ENCODE measurements at places on chromosomes 1 and 21.
A peak's percentile ranks its signal among the peaks of the same experiment; 100 is the strongest.

- no peak for DNase-seq
Observed at GRCh38 chr1:170032531-170033280, 41.8 kb downstream of the KIFAP3 start.

GRCh38 chr1:153728305-153729066, 636 bp downstream of the INTS3 start:
- peak; percentile 25 for DNase-seq

- peak; percentile 2 for DNase-seq
Observed at GRCh38 chr21:45971616-45972352, 9.8 kb upstream of the COL6A1 start.

DNA sequence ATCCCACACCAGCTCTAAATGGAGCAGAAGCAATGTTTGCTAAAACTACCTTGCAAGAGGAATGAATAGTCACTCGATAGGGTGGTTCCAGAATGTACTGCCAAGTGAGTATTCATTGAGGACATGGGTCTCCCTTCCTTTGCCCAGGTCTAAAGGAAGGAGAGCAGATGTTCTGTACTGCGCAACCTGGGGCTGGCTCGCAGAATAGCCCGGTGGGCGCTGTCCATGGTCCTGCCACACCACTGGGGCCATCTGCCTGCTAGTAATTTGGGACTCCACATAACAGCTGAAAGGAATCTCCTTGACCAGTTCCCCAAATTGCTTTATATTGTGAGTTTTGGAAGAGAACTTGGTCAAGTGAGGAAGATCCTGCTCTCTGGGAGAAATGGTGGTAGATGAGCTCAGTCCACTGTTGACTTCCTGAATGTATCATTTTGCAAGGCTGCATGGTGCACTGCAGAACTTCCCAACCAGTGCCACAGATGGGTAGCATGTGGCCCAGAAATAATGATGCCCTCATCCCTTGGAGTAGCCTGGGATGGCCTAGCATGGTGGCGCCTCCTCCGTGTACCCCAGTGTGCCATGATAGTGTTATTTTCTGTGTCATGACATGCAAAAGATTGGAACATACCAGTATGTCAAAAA, 5.7 kb downstream of the SLC6A17 start:
- peak; percentile 63 for DNase-seq

DNA sequence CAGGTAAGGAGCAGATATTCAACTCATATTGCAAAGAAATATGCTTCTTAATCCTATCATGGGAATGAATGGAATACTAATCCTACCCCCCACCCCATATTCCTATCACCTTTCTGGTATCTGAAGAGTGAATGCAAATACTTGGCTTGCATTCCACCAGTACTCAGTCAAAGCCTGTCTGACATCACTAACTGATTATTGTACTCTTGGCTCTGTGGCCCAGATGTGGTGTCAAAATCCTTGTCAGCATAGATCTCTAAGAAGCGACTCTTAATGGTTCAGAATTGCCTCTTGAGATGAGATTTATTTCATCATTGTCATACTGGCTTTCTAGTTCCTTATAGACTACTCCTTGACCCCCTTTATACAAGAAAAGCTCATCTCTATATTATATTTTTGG, 604.6 kb downstream of the ADGRL2 start:
- no peak for DNase-seq

DNA sequence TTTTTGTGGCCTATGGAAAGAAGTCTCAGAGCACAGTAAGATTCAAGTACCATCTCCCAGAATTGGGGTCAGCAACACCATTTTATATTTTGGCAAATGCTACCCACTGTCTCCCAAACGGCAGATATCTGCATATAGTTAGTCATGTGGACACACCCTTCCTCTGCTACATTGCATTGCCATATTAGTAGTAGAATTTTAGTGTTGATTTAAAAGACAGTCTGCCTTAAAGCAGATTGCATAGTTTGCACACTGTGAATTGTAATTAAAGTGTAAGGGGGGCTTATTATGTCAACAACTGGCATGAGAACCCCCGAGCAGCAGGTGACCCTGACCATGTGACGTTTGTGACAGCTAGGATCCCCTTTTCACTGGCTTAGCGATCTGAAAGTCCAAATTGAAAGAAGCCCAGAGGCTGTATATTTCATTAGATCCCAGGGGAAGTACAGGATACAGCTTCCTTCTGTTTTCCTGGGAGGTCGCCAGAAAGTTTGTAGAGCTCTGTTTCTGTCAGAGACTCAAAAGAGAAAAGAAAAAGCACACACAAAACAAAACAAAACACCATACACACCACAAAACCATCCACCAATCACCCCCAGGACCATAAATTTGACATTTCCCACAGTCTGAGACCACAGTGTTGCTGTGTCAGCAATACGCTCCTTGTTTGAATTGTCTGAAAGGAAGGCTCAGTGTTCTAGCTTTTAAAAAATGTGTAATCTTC, 172.4 kb downstream of the NFIA start:
- no peak for DNase-seq

DNA sequence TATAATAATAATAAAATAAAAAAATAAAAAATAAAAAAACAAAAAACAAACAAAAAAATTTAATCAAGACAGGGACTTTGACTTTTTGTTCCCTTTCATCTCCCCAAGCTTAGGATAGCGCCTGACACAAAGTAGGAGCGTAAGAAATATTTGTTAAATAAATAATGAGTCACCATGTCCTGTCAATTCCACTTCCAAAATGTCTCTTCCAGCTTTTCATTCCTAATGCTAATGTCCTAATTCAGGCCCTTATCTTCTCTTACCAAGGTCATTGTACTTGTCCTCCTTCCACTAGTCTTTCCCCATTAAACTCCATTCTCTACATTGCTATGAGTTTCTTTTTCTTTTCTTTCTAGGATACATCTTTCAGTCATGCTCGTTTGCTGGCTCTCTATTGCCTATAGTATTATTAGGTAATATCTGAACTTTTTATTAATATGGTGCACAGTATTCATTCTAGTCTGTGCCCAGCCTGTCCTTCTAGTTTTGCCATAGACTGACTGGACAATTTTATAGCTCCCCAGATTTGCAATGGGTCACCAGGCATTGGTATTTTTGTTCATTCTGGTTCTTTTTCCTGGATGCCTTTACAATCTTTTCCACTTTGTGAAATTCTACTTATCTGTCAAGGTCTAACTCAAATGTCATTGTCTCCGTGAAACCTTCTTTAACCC, 11.4 kb downstream of the NEXN start:
- no peak for DNase-seq

DNA sequence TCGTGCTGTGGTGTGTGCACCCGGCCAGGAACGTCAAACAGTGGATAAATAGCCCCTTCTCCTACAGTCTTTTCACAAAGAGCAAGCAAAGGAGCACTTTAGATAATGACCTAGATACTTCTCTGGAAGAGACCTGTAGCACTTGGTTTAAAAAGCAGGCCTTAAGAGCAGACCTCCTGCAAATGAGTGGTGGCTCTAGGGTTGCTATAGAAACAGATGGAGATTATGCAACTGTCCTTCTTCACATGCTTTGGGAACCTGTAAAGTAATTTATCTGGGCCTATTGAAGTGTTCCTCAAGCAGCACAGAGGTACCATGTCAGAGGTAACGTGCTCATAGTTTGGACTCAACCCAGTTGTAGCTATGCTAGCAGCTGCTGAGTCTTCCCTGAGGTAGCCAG, 208.2 kb upstream of the KIAA0040 start:
- DNase-seq: no peak

GRCh38 chr1:230869500-230869899, 1.2 kb upstream of the C1orf198 start:
- no peak for DNase-seq
